ENCODE measurements at places on chromosomes 11 and 22.

- H3K27me3 ChIP-seq, result no peaks in the 10 kb centered on the region
- H3K4me3 ChIP-seq, result no peak overlapping the region
- H3K4me1 ChIP-seq, result peaks cover 28% of the 10 kb centered on the region
- DNase-seq, result no peak
- no peak overlapping the region for H3K27ac ChIP-seq
Observed at GRCh38 chr22:30212363-30212995, 34.1 kb downstream of the LIF start.

DNA sequence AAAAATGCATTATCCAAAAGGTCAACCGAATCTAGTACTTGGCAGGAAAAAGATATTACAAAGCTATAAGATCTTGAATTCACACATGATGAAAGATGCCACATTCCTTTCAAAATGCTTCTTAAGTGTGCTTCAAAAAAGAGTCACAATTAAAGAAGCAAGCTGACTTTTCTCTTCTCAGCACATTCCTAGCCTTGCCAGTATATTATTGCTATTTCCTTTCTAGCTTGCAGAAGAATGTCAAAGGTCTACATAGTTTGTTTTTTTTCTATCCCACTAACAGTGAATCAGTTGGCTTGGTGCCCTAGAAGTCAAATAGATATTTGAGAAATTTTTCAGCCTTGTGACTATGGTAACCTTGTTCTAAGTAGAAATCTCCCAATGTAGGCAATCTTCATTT lies 56.8 kb downstream of the GUCY1A2 start:
- H3K4me3 ChIP-seq, result no peak overlapping the region
- DNase-seq, result no peak
- no peak overlapping the region for H3K27ac ChIP-seq
- H3K4me1 ChIP-seq, result peaks cover 11% of the 10 kb centered on the region
- no peaks in the 10 kb centered on the region for H3K36me3 ChIP-seq
- H3K27me3 ChIP-seq, result no peaks in the 10 kb centered on the region

DNA sequence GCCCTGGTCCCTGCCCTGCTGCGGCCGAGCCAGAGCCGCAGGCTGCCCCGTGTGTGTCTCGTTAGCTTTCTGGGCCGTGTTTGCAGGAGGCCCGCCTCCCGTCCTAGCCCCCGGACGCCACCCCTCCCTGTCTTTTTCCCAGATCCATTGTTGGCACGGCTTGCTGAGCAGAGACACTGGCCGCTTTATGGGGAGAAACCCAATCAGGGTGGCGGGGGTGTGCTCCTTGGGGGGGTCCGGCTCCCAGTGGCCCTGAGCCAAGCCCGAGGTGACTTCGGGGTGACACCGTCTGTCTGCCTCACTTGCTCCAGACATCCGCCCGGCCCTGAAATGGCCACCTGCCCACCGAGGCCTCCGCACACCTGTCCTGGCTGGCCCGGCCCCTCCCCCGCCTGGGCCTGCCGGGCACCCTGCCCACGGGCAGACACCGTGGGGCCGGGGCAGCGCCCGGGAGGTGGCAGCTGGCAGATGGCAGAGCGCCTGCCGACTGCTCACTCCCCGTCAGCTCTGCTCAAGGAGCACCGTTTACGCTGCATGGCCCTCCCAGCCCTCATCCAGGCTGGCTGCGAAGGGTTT lies 43.1 kb upstream of the PPARA start:
- no peak overlapping the region for H3K27ac ChIP-seq
- no peak for DNase-seq
- no peaks in the 10 kb centered on the region for H3K4me1 ChIP-seq
- peaks cover 97% of the 10 kb centered on the region for H3K36me3 ChIP-seq

GRCh38 chr22:44941207-44941606 lies 68.6 kb downstream of the PHF21B start:
- H3K27me3 ChIP-seq, result no peaks in the 10 kb centered on the region
- no peak for DNase-seq
- no peak overlapping the region for H3K27ac ChIP-seq
- no peaks in the 10 kb centered on the region for H3K4me1 ChIP-seq
- H3K4me3 ChIP-seq, result no peak overlapping the region

- DNase-seq, result no peak
- H3K4me3 ChIP-seq, result no peak overlapping the region
Observed at GRCh38 chr11:76659672-76660532, 10.6 kb downstream of the LRRC32 start.

- no peak for DNase-seq
- H3K27ac ChIP-seq, result no peak overlapping the region
- no peak overlapping the region for H3K4me3 ChIP-seq
- no peaks in the 10 kb centered on the region for H3K36me3 ChIP-seq
- H3K27me3 ChIP-seq, result no peaks in the 10 kb centered on the region
Observed at GRCh38 chr11:31903225-31904074, 92.3 kb upstream of the PAX6 start.
